ENCODE measurements at places on chromosomes 6 and 20.

GRCh38 chr20:33267701-33268100 is 15.3 kb upstream of the BPIFB1 start:
- peaks cover 27% of the 10 kb centered on the region for H3K27me3 ChIP-seq
- H3K27ac ChIP-seq, result no peak overlapping the region
- no peaks in the 10 kb centered on the region for H3K4me1 ChIP-seq

- H3K4me1 ChIP-seq, result peaks cover 25% of the 10 kb centered on the region
- no peak overlapping the region for H3K27ac ChIP-seq
- H3K4me3 ChIP-seq, result no peak overlapping the region
- no peaks in the 10 kb centered on the region for H3K27me3 ChIP-seq
These were observed 32.8 kb downstream of the RAB22A start for GRCh38 chr20:58342104-58342945.

DNA sequence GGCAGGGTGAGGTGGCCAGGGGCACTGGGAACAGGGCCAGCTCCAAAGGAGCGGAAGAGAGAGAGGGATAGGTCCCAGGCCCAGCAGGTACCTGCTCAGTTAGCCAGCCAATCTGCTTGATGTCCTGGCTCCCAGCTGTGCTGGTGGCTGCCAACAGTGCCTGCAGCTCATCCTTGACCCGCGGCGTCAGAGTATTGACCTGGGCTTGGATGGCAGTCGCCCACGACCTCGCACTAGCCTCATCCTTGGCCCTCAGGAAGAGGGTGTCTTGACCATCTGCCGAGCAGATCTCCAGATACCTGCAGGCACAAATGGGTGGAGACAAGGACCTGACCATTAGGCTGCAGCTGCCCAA is 11.1 kb upstream of the CDK5RAP1 start:
- no peaks in the 10 kb centered on the region for H3K27me3 ChIP-seq
- H3K36me3 ChIP-seq, result no peaks in the 10 kb centered on the region
- no peak overlapping the region for H3K27ac ChIP-seq
- H3K4me1 ChIP-seq, result peaks cover 2% of the 10 kb centered on the region
- DNase-seq, result no peak
- no peak overlapping the region for H3K4me3 ChIP-seq

- no peak for DNase-seq
- no peak overlapping the region for H3K4me3 ChIP-seq
- H3K4me1 ChIP-seq, result no peaks in the 10 kb centered on the region
- H3K27me3 ChIP-seq, result no peaks in the 10 kb centered on the region
- no peak overlapping the region for H3K27ac ChIP-seq
These were observed 78.3 kb downstream of the CD109 start for GRCh38 chr6:73774311-73774774.

- peak overlapping the region; percentile 58 for H3K4me3 ChIP-seq
- H3K36me3 ChIP-seq, result peaks cover 4% of the 10 kb centered on the region
- peaks cover 43% of the 10 kb centered on the region for H3K27me3 ChIP-seq
- DNase-seq, result no peak
- peaks cover 16% of the 10 kb centered on the region for H3K4me1 ChIP-seq
- H3K27ac ChIP-seq, result no peak overlapping the region
These were observed 2.6 kb downstream of the EPHA7 start for GRCh38 chr6:93416571-93417420.

- H3K4me1 ChIP-seq, result peaks cover 48% of the 10 kb centered on the region
- H3K36me3 ChIP-seq, result peaks cover 4% of the 10 kb centered on the region
- no peak for DNase-seq
- H3K27me3 ChIP-seq, result no peaks in the 10 kb centered on the region
- no peak overlapping the region for H3K27ac ChIP-seq
These were observed 29.0 kb downstream of the PTPRA start for GRCh38 chr20:2902291-2902690.

DNA sequence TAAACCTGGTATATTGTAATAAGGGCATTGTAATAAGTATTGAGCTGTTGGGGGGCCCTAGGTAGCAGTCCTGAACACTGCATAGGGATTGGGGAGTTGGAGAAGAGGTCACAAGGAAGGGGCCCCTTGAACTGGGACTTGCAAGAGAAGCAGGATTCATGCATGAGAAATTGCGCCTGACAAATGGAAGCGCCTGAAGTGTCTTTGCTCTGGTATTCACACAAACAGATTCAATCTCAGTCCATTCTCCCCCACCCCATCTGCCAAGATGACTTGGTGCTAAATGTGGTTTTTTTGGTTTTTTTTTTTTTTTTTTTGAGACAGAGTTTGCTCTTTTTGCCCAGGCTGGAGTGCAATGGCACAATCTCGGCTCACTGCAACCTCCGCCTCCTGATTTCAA is 87.1 kb downstream of the CAP2 start:
- H3K27me3 ChIP-seq, result peaks cover 29% of the 10 kb centered on the region
- no peak overlapping the region for H3K4me3 ChIP-seq
- no peak for DNase-seq
- H3K27ac ChIP-seq, result no peak overlapping the region

GRCh38 chr6:168616816-168617765 is 176.1 kb downstream of the SMOC2 start:
- no peak overlapping the region for H3K27ac ChIP-seq
- H3K27me3 ChIP-seq, result peaks cover 13% of the 10 kb centered on the region
- H3K4me1 ChIP-seq, result peaks cover 12% of the 10 kb centered on the region
- no peak overlapping the region for H3K4me3 ChIP-seq
- H3K36me3 ChIP-seq, result no peaks in the 10 kb centered on the region
